ENCODE measurements at places on chromosomes 12 and 14.

DNA sequence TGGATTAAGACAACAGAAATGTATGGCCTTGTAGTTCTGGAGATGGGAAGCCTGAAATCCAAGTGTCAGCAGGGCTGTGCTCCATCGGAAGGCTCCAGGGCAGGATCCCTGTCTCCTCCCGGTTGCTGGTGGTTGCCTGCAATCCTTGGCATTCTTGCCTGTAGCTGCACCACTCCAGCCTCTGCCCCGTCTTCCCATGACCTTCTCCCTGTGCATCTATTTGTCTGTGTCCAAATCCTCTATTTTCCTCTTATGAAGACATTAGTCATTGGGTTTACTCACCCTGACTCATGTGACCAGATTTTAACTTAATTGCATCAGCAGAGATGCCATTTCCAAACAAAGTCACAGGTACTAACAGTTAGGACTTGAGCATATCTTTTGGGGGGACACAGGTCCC lies 15.1 kb downstream of the TUNAR start:
- no peak for DNase-seq

DNA sequence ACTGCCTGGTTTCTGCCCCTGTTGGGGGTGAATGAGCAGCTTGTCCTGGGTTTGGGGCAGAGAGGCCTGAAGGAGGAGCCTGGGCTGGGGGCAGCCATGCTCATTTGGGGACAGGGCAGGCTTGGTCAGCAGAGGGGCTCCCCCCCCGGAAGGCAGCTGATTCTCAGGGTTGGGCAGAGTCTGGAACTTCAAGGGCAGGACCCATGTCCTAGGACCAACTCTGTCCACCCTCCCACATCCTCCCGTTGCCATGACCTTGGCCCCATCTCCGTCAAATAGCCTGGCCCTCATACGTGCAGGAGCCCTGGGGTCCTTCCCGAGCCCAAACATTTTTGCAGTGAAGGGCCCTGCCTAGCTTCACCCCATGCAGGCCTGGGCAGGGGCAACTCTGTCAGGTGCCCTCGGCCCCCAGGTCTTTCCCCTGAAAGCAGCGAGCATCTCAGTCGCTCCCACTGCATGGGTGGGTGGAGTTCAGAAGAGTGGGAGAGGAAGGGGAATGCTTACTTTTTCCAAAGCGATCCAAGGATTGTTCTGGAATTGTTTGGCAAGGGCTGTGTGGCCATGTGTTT lies 32.6 kb downstream of the TNFAIP2 start:
- no peak for DNase-seq

GRCh38 chr12:1102115-1102514 lies 111.1 kb downstream of the ERC1 start:
- DNase-seq, result no peak

DNA sequence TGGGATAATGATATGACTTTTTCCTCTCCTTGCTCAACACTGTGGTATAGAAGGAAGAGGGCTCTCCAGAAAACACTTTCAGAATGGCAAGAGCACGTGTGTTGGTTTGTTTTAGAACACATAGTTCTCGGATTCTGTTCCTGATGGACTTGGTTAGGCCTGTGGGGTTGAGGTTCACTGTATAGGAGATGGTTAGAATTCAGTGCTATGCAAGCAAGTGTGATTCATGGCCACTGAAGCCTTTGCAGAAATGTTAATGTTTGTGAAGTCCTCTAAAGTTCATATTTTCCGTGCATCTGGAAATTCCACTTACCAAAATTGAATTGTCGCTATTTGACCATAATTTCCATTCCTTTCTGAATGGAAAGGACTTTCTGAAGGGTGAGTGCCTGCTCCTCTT lies 233.2 kb upstream of the DDHD1 start:
- no peak for DNase-seq

DNA sequence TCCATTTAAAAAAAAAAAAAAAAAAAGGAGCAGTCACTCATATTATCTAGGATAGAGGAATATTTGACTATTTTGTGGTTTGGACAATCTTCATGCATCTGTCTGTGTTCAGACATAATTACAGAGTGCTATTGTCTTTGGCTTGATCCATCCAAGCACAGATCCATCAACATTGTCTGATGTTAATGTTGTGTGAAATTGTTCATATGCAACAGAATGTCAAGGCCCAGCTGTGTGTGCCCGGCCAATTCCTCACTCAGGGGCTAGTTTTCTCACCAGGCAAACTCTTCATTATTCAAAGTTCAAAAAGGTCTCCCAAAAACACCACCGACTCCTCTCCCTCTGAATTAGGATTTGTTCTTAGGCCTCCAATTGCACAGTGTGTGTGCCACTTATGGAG lies 324.9 kb upstream of the TMTC1 start:
- DNase-seq, result no peak

DNA sequence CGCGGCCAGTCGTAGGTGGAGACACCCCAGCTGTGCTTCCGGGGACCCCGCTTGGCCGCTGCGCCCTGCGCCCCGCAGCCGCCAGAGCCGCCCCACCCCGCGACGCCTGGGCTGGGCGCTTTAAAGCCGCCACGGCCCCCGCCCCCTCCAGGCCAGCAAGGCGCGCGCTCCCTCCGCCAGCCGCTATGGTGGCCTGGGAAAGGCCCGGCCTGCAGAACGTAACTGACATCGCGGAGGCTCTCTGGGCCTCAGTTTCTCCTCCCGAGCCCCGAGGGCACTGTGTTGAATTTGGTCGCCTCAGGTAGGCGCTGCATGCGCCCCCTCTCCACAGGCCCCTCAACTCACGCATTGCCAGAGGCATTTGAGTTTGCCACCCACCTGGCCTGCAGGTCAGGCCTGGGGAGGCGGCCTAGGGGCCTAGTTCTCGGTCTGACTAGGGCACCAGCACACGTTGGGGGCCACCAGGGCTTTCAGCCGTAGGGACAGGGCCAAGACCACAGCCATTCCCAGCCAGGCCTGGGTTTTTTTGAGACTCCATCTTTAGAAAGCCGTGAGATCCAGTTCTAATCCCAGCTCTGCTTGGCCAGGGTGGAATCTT lies at the start of gene NGB:
Gene NGB, minus strand, starts transcription at position 94 of the 598 bp plus-strand sequence. CDS start 269 bp downstream, outside the sequence.
- no peak for DNase-seq

DNA sequence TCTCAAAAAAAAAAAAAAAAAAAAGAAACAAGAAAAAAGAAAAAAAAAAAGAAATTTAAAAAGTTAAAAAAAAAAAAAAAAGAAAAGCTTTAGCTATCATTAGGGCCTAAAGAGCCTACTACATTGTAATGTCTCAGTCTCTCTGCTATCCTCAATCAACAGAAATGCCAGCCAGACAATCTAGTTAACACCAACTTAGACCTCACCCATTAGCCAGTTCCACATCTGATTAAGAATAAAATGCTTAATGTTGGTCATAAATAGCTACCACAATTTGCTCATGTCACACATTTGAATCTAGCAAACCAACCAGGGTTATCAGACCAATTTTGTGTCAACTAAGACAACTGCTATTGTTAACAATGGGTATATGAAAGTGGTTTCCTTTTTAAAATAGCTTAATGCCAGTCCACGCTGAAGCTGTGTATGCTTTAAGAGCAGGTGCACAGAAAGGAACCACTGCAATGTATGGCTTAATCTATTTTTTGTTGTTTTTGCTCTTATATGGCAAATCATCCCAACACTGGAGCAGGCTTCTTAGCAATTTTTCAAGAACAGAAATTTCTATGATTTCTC lies 45.5 kb upstream of the SELPLG start:
- DNase-seq, result no peak

DNA sequence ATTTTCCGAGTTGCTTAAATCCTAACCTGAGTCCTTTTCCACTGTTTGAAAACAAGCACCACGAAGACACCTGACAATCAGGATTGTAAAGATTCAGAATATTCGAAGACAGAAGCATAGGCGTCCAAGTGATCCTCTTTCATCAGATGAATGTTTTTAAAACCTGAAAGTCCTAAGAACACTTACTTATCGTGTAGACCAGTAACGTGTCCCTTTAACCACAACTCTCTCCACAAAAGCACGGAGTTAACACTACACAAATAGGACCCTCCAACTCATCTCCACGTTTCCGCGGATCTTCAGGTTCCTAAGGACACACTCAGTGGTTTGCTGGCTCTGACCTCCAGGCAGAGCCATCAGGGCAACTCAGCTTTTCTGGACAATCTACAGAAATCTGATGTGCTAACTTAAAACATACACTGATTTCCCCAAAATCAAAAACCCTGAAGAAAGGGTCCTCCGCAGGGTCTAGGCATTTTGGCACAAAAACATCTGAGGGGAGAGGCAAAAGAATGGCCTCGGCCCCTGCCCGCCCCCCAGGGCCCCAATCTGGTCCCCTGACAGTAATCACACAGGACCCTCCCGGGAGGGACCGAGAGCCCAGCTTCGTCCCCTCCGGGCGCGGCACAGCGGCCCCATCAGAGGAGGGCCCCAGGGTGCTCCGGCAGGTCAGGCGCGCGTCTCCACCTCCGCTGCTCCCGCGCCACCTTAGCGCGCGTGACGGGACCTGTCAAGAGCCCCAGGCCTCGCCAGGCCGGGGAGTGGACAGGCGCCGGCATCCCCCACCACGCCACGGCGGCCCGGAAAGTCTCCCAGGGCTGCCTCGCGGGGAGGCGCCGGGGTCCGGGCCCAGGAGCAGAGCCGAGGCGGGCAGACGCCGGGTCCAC lies 925 bp downstream of the DICER1 start:
- DNase-seq, result peak; percentile 30
